Esophagus squamous epithelium (tissue), 5 donors: ENCODE measurements at places on chromosomes 11 and 22. TPM values are rescaled to one million over a fixed set of nuclear protein-coding genes. Genes with fewer than 3 reads are reported as not detected.

GRCh38 chr11:43913829-43914380 lies 28.5 kb upstream of the C11orf96 start:
- no peak for DNase-seq

- no peak for DNase-seq
Observed at GRCh38 chr11:61037441-61038093, 64.7 kb upstream of the CD5 start.

DNA sequence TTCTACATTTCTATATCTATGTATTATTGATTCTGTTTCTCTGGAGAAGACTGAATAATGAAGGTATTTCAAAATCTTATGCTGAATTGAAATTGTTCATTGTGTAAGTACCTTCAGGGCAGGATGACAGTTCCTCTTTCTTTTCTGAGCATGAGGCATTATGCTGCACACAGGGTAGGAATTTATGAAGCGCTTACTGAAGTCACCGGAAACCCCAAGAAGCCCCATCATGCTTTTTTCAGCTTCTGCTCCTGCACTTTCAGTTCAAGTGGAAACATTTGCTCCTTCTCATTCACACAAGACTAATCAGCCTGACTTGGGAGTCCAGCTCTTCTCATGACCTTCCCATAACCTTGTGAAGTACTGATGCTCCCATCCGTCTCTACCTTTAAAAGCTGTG lies 314.7 kb upstream of the SORL1-AS1 start:
- no peak for DNase-seq

DNA sequence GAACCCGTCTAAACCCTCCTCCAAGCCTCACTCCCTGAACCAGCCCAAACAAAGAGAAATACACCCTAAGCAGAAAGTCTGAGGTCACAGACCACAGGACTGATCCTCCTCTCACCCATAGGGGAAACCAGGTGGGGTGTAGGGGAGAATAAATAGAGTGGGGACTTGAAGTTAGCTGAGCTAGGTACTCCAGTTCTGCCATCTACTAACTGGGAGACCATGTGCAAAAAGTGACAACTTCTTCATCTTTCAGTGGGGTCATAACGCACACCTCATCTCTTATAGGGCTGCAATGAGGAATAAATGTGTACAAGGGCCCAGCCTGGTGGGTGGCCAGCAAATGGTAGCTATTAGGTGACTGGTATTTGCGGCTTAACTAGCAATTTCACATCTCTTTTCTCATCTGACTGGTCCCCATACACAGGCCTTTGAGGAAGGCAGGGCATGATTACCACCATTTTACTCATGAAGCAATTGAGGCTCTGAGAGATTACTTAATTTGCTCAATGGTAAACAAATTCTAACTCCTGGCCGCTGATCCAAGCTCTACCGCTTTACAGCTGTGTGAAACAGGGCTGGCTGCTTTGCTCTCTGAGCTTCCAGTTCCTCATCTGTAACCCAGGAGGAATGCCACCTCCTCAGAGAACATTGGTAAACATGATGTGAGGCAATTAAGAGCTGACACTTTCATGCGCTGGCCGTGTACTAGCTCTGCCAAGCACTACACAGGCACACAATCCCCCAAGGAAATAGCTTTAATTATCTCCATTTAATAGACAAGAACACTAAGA lies 16.6 kb downstream of the TBC1D10A start:
- DNase-seq = no peak

WBP2NL gene
- total RNA-seq = not detected

GRCh38 chr11:66728693-66729385 lies at the start of gene SPTBN2:
SPTBN2 (minus strand) TSS chr11:66729216; CDS start chr11:66721240, 7,976 bp downstream.
- DNase-seq = no peak

OR51I1 gene
- not detected for total RNA-seq

- DNase-seq = no peak
Observed at GRCh38 chr11:112057170-112057569, 16.6 kb downstream of the PIH1D2 start.

- DNase-seq = no peak
Observed at GRCh38 chr22:25754527-25755202, 12.7 kb downstream of the MYO18B start.

DNA sequence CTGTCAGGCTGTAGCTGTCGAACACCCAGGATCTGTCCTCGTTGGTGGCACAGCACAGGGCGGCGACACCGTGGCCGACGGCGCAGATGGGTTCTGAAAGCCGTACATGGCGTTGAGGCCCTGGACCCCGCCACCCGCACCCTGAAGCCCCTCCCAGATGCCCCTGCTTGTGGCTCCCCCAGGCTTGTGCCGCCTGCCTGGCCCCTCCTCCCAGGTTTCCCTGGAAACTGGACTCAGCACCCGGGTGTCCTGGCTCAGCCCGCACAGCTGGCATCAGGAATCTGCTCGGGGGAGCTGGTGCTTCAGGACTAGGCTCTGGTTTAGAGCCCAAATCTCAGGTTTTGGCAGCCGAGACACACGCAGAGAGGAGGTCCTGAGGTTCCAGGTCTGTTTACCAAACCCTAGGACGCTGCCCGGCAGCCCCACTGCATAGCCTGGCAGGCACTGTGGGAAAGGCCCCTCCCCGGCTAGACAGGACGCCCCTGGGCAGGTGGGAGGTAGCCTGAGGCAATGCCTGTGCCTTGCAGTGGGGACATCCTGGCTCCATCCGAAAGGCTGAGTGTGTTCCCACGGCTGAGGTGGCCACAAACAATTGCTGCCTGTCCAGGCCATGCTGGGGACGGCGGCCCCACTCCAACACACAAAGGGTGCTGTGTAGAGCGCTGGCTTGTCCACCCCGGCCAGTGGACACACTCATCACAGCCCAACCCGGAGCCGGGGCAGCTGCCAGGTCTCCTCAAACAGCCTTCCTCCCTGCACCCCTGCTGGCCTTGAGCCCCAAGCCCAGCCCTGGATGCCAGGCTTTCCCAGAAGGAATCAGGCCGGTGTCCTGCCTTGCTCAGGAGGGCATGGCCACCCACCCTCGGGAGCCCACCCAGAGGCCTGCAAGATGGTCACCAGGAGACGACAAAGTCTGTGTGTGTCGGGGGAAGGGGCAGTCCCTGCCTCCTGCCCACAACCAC lies 4.6 kb downstream of the GATD1 start:
- DNase-seq = no peak

GRCh38 chr11:115042002-115042401 lies 363.7 kb downstream of the NXPE2 start:
- DNase-seq = no peak

DNA sequence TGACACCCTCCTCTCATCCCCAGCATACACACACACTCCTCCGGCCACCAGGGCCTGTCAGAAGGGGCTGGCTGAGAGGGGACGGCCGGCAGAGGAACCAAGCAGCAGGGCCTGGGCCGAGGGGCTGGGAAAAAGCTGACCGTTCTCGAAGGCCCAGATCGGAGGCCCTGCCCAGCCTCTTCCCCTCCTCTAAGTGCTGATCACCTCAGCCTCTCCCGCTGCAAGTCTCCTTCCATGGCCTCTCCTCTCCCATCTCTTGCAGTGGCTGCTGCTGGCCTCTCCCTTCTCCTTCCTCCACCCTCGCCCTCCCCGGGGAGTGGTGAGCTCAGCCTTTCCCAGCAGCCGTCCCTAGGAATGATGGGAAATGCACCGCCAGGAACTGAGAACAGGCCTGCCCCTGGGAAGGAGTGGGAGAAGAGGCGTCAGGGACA lies 39.6 kb downstream of the ARRB1 start:
- no peak for DNase-seq

GRCh38 chr11:96097844-96098421 lies 174.0 kb upstream of the MTMR2 start:
- no peak for DNase-seq

DNA sequence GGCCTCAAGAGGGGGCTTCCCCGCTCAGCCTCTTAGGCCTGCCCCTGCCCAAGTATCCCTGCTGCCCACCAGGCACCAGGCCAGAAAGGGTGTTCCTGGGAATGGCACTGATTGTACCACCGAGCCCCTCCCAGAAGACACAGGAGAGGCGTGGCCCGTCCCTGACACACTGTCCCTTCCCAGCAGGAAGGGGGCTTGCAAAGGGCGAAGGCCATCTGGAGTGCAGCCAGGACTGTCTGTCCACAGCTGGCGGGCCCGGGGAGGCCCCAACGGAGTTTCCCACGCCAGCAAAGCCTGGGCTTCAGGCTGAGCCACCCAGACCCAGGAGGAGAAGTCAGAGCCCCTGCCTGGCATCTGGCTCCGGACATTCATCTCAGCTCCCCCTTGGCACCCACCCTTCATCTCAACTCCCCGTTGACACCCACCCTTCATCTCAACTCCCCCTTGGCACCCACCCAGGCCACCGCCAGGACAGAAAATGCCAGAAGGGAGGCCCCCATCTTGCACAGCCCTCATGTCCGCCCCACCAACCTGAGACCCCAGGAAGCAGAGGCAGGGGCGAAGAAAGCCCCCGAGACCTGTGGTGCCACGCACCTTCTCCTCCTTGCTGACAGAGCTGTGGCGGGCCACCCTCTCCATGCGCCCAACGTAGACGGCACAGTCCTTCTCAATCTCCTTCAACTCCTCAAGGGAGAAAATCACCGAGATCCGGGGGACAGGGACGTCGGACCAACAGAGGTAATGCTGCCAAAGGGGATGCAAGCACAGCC lies 19.4 kb downstream of the TUBGCP6 start:
- no peak for DNase-seq

GRCh38 chr11:44659641-44660040 lies 67.1 kb upstream of the TSPAN18 start:
- DNase-seq = no peak

TENM4 gene
- 7.7 TPM for total RNA-seq

OR52E8 gene
- not detected for total RNA-seq

OR52N4 gene
- not detected for total RNA-seq

LZTR1 gene
- total RNA-seq = 24.3 TPM

GRCh38 chr11:12395333-12395732 lies 18.0 kb downstream of the PARVA start:
- no peak for DNase-seq

CHRM1 gene
- 0.30 TPM for total RNA-seq

TSGA10IP gene
- total RNA-seq = not detected

DNA sequence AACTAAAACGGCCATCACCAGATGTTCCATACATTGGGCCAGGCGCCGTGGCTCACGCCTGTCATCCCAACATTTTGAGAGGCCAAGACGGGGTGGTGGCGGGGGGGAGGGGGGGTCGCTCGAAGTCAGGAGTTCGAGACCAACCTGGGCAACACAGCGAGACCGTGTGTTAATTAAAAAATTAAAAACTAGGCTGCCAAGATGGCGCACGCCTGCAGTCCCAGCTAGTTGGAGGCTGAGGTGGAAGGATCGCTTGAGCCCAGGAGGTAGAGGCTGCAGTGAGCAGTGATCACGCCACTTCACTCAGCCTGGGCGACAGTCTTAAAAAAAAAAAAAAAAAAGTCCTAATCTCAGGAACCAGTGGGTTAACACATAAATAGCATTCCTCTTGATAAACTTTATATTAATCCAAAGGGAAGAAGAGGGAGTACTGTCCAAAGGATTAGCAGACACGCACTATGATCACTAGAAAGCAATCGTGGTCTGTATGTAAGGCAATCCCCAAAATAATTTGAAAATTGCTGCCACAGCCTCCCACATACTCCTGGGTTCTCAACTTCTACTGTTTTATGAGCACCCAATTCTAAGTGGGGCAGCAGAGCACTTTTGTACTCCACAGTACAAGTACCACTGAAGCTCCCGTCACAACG lies 604 bp downstream of the PUS3 start:
- no peak for DNase-seq

DNA sequence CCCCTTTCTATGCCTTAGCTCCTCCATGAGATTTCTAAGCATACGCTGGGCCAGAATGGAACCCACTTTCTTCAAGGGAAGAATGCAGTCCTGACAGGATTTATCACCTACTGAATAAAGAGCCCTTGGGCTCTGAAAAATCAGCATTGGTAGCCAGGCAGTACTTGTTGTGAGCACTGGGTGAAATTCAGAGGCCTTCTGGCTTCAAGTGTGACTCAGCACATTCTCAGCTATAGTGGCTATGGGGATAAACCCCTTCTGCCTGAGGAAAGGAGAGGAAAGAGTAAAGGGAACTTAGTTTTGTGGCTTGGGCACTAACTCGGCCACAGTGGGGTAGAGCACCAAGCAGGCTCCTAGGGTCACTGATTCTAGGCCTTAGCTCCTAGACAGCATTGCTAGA lies 574.8 kb downstream of the JRKL start:
- no peak for DNase-seq

DNA sequence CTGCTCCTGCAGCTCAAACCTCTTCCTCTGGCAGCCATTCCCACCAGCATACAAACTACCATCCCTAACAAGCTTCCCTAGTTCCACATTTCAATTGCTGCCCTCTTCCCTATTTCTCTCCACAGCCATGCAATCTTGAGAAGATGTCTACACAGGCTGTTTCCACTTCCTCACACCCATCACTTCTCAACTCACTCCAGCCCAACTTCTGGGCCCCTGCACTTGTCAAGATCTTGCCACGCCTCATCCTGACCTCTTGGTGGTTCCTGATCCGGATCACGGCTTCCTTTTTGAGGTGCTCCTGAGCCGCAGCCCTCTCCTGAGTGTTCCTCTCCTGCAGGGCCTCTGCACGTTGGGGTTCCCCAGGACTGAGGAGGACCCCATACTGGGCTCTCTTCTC lies 22.6 kb downstream of the RPL27A start:
- no peak for DNase-seq

DNA sequence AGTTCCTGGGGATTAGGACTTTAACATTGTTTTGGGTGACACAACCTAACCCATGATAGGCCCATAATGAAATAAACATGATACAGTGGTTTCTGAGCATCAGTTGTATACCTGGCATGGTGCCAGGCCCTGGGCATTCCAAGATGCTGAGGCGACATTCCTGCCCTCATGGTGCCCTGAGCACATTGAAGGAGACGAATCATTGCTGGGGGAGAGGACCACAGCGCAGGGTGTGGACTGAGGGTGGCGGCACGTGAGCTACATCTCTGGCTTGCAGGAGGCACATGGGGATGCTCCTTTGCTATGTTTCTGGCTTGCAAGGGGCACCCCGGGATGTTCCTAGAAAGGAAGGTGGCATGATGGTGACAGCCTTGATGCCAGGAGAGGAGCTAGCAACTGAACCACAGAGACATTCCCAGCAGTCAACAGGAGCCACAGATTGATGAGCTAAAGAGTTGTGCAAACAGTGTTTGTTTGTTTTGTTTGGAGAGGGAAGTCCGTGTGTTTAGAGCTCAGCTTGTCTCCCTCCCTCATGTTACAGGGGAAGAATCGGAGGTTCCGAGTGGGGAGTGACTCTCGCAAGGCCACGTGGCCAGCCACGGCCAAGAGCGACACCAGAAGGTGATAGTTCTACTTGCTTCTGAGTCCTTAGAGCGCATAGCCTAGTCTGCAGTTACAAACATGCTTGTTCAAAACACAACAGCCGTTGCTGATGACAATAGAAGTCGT lies 106.4 kb downstream of the MIAT start:
- DNase-seq = no peak

- no peak for DNase-seq
Observed at GRCh38 chr11:69647761-69648497, 7.0 kb downstream of the CCND1 start.

- no peak for DNase-seq
Observed at GRCh38 chr22:31566484-31566883, 70.1 kb downstream of the SFI1 start.

TRIM48 gene
- total RNA-seq = not detected
